CD4-positive, alpha-beta T cell treated with Interleukin-10 for 1 hour (primary cell): ENCODE measurements at places on chromosomes 12 and 14.

GRCh38 chr14:104245075-104245474 lies 106.7 kb downstream of the KIF26A start:
- no peak for DNase-seq

DNA sequence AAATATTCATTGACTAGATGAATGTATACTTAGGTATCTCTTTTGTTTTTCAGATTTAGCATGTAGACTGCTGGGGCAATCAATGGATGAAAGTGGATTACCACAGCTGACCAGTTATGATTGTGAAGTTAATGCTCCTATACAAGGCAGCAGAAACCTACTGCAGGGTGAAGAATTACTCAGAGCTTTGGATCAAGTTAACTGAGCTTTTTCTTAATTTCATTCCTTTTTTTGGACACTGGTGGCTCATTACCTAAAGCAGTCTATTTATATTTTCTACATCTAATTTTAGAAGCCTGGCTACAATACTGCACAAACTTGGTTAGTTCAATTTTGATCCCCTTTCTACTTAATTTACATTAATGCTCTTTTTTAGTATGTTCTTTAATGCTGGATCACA lies 15.3 kb upstream of the SNAPC1 start:
- DNase-seq = no peak

GRCh38 chr12:113298861-113299545 lies 35.9 kb downstream of the SLC8B1 start:
- DNase-seq = no peak

- DNase-seq = peak; percentile 57
These were observed 8.9 kb downstream of the GTF2A1 start for GRCh38 chr14:81211844-81212243.

DNA sequence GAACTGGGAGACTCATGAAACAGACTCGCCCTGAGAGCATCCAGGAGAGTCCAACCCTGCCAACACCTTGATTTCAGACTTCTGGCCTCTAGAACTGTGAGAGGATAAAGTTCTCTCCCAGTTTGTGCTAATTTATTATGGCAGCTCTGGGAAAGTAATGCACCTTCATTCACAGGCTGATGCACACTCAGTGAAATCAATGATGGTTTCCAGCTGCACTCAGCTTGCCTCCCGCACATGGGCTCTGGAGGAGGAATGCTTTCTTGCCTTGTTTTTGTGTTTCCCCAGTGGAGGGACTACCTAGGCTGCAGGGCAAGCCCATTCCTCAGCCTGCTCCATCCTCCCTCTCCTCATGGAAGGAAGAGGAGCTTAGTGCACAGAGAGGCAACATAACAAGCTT lies 45.7 kb downstream of the TMEM132C start:
- DNase-seq = no peak

DNA sequence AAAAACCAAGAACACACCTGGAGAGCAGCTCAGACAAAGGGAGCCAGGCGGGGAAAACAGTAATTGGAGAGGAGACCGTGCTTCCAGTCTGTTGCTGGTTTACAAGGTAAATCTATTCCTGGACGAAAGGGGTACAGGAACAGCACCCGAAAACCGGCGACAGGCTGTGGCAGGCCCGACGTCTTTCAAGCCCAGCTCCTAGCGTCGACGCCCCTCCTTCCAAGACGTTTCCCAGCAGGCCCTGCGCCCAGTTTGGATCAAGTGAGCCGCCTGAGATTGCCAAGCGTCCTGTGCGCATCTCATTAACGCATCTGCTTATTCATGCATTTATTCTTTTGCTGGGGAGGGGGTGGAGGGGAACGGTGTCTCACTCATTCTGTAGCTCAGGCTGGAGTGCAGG lies 1.4 kb downstream of the C12orf56 start:
- DNase-seq = no peak

DNA sequence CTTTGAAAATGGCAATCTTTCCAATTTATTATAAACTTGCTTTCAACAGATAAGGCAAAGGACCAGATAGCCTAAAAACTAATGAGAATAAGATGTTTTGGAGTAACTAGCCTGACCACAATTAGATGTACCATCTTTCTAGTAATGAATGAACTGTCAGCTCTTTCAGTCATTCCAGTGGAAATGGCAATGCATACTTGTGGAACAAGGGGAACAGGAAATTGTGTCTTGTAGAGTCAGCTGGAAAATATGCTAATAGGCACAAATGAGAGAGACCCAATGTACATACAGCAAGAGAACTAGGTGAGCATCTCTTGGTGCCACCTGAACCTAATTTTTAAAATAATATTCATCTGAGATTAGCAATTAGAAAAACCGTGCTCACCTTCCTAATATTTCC lies 76.1 kb upstream of the GPHB5 start:
- DNase-seq = no peak

DNA sequence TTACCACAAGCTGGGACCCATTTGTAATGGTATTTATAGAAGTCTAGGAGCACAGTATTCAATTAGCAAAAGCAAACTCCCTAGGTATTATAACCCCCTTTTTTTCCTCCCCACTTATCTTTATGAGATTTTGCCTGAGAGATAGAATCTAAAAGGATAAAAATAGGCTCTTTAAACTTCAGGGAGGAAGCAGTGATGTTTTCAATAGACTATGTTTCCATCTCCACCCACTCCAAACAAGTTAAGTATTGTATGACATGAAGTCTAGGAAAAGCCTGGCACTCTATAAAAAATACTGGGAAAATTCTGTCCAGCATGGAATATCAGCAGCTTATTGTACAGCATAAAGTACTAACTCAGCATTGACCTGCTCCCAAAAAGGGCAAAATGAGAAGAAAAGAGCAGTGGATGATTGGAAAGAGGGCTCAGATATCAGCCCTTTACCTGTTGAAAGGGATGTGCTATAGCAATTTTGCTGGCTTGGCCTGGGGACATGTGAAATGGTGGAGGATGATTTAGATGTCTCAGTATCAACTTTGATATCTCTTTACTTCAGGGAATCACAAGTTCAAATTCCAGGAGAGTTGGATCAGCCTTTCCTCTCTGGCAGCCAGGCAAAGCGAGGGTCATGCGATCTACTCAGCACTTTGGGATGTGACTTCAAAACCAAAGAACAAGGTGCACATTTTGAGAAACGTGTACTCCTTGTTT lies 72.4 kb downstream of the IGF1 start:
- DNase-seq = no peak

DNA sequence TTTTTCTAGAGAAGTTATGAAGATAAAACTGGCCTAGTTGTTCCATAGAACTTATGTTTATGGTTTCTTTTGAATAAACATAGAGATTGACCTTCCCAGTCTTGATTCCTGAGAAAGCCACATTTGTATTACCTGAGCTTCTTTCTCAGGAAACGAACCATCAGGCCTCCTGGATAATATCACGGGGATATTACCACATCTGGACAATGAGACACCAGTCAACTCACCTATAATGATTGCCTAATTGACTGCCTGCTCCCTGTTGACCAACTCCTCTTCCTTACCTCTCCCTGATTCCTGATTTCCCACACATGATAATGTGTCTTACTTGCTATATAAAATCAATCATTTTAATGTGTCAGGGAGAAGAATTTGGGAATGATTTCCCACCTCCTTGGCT lies 822.7 kb downstream of the LRFN5 start:
- no peak for DNase-seq

DNA sequence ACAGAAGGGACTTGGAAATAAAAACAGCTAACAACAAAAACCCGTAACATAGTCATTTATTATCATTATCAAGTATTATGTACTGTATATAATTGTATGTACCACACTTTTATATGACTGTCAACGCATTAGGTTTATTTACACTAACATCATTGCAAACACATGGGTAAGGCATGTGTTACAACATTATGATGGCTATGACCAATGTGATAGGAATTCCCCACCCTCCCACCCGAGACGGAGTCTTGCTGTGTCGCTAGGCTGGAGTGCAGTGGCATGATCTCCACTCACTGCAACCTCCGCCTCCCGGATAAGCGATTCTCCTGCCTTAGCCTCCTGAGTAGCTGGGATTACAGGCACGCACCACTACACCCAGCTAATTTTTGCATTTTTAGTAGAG lies 82.6 kb downstream of the ERC1 start:
- DNase-seq = no peak

- DNase-seq = no peak
These were observed 9.2 kb upstream of the TMEM229B start for GRCh38 chr14:67497716-67498115.

DNA sequence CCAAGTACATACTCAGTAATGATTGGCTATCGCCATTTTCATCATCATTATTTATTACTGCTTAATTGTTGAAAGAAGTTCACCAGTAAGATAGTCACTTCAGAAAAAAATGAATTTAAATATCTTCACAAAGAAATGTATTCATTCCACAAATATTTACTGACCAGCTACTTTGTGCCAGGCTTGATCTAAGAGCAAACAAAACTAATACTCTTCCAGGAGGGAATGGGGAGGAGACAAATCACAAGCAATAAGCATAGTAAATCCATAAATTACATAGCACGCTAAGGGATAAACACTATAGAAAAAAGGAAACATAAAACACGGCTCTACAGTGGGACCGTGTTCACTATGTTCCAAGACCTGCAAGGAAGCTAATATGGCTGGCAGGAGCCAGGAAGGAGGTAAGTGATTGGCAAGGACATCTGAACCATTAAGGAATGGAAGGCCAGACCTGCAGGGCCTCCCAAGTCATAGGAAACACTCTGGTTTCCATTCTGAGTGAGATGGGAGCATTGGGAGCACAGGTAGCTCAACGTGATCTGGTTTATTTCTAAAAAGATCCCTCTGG lies 27.5 kb downstream of the ITPR2 start:
- no peak for DNase-seq

DNA sequence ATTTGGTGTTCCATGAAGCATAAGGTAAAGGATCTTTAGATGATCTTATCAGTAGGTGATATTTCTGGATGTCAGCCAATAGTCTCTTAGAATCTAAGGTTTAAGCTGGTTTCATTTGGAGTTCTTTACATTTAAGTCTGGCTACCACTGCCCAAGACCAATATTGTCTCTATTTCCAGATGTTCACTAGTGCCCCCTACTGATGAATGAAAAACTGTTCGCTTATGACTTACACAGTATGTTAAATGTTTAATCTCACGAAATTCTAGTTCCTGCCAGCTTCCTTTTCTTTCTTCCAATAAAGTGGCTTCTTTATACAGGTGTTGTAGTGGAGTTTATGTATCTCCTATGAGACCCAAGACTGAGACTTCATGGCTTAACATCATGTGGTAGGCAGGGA lies 31.8 kb upstream of the MIS18BP1 start:
- no peak for DNase-seq

DNA sequence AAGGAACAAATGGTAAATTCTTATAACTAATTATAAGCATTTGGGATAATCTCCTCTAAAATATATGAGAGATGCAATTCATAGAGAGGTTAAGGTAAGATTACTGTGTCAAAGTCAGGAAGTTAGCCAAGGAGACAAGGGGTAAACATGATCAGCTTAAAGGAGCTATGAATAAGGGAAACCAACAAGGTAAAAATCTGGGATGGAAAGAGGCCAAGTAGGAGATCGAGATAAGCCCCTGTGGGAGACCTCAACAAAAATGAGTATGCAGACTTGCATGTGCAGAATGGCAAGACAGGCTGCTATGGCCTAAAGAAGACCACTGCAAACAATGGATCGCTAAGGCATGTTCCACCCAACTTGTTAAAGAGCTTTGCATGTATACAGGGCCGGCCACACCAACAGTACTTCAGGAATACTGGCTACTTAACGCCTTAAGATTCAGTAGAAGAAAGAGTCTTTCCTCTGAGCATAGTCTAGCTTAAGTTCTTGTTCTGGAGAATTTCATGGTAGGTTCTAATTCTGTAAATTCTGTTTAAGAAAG lies 738.6 kb downstream of the GALC start:
- DNase-seq = no peak

DNA sequence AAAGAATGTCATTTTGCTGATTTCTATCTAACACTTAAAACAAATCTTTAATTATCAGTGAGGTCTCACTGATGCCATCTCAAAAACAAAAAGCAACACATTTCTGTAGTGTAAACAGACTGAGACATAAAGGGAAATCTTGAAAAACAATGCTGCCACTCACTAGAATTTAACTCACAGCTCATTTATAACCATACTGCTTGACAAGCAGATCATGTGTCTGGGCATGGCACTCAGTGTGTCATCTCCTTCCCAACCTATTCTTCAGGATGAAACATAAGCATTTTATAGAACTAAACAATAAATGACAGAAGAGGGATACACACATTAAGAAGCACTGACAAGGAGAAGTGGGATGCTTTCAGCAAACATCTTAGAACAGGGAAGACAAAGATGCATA lies 22.4 kb downstream of the ATF7 start:
- no peak for DNase-seq

DNA sequence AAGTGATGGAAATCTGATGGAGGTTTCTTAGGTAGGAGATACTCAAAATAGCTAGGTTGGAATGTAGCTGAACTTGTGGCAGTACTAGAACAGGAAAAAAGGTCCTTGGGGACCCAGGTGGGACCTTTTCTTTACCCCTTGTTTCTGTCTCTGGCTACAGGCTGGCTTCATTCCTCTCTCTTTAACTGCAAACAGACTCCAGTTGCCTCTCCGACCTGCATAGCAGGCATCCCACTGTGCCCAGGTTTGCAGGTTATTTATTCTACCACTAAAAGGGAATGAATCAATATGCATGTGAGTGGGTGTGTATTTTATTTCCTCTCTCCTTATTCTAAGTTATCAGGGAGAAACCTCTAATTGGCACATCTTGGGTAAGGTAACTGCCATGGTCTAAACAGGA lies 758.1 kb downstream of the MED13L start:
- DNase-seq = no peak

DNA sequence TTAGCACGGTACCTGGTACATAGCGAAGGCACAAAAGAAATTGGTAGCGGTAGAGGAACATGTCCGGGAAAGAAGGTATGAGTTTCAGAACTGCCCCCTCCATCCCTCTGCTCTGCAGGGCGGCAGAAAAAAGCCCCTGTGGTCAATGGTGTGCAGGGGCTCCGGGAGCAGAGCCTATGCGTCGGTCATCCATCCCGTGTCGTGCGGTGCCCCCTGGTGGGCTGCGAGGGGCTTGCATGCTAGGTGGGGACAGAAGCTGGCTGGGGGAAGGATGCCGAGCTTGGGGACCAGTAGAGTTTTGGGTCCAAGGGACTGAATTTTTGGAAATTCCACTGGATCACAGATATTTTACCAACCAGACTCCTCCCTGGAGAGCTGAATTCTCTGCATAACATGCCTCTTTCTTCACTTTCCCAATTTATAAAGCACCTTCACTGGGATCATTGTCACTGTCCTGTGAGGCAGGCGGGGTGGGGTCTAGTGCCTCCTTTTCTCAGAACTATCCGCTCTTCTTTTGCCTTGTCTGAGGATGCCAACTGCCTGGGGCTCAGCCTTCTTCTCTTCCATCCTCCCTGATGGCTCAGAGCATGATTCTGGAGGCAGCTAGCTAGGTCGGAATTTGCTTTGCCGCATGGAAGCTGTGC lies 148.7 kb downstream of the SMOC1 start:
- DNase-seq = peak; percentile 46

DNA sequence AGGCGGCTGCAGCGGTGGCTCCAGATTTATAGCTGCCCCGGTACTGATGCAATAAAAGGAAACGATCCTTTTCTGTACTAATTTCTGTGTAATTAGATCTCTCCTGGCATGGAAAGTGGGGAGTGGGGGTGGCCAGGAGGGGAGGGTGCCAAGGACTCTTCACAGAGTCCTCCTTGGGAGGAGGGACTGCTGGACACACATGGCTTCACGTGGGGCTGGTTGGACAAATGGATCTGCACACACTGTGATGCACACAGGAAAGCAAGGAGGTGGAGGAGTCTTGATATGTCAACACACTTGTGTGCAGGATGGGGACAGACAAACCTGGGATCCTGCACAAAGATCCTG lies 23.8 kb upstream of the ATP5MC2 start:
- no peak for DNase-seq
